Esophagus squamous epithelium (tissue), 5 donors: ENCODE measurements at places on chromosomes 3 and 15.

DNA sequence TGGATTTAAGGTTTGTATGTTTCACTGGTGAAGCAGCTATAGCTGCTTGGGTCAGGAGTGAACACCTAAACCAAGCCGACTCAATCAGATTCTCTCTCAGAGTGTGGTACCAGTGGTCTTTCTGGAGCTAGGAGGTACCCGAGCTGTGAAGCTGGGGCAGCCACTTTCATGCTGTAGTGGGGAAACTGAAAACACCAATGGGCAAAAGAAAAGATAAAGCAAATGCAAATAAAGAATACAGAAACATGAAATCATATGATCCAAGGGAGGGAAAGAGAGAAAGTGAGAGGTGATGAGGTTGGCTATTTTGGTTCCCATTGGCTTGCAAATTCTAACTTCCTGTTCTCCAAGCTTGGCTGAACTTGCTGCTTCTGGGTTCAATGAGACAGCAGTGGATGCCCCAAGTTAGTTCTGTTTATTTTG lies 212.3 kb upstream of the CFAP20DC start:
- DNase-seq = no peak

DNA sequence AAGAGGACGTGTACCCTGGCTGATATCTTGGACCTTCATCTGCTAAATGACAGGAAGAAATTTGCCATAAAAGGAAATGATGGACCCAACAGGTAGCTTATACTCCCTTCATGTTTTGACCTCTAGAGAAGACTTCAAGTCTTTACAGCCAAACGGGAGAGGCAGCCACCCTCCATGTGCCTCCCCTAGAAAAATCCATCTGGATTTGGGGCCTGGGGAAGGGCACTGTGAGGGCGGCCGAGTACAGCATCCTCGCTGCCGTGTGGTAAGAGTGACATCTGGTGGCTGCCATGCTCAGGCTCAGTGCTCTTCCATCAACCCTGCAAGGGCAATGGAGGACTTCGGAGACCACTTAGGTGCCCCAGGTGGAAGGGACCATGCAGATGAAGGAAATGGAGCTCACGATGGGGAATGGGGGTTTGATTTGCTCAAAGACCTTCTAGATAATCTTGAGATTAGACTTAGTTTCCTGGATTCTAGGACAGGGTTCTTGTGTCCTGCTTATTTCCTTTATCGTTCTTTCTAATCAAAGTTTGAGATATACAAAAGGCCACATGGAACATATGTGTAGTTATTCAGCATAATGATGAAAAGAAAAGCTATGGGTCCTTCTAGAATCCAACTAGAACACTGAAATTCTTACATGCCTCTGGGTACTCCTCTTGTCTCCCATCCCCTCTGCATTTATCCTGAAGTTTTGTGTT lies 44.4 kb downstream of the AQP9 start:
- no peak for DNase-seq

DNA sequence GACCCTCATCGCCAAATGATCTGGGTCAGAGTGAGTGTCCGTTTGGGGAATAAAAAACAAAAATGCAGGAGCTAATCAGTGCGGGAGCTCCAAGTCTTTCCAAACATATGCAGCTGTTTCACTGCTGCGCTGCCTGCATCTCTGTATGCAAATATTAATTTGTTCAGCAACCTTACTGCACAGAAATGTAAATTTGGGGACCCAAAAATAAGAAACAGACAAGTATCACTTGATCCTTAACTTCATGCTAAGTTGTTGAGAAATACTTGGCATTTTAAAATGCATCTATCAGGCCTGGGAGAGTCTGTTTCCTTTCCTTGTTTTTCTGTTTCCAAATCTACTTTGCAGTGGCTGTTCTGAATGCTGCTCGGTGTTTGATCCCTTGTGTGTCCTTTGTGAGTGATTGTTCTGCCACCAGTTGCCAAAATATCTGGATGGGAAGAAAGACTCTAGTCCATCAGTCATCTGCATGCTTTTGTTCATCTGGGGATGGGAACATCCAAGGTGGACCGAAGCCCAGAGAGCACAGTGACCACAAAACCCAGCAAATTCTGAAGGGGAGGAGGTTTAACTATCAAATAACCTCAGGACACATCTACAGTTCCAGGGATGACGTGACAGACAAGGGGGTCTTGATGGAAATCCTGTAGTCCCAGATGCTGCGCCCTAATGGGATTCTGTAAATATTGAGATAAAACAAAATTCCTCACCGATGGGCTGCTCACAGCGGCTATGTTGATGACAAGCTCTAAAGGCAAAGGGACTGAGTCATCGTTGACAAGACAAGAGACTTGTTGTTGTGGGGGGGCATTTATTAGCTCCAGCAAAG lies 199.5 kb upstream of the WNT5A start:
- no peak for DNase-seq

- DNase-seq = no peak
Observed at GRCh38 chr3:11705049-11705448, 61.3 kb upstream of the VGLL4 start.

DNA sequence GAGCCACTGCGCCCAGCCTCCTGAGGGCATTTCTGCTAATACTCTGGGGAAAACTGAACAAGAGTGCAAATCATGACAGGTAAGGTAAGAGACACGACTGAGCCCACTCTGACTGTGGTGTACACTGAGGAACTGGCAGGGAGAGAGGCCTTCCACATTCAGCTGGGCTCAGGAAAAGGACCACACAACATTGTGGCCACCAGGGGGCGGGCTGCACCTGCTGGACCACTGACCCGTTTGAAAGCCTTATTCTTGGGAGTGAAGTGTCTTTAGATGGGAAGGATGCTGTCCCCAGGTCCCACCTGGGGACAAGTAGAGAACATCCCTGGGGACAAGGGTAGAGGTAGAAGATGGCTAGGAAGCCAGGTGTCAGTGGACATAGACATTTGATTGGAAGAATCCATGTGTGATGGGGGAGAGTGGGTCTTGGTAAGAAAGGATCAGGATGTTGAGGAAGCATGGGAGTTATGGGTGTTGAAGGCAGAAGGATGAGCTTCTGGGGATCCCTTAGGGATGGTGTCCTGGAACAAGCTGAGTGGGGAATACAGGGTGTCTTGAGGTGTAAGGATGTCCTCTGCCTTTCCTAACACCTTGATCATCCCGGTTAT lies 6.2 kb upstream of the CTDSPL start:
- DNase-seq = peak; percentile 10

GRCh38 chr3:16343101-16343500 lies 78.1 kb downstream of the OXNAD1 start:
- DNase-seq = no peak

GRCh38 chr3:166270429-166270828 lies 433.2 kb upstream of the BCHE start:
- DNase-seq = no peak

DNA sequence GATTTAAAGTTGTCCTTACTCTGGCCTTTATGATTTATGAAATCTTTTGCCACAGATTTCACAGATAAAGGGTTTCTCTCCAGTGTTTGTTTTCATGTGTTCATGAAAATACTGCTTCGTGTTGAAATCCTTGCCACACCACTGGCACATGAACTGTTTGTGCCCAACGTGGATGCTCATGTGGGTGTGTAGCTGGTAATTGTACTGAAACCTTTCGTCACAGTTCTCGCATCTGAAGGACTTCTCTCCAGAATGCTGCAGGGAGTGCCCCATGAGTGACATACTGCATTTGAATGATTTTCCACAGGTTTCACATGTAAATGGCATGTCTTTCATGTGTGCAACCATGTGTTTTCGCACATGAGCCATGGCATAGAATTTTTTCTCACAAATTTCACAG lies 111.9 kb downstream of the DOCK3 start:
- DNase-seq = no peak

DNA sequence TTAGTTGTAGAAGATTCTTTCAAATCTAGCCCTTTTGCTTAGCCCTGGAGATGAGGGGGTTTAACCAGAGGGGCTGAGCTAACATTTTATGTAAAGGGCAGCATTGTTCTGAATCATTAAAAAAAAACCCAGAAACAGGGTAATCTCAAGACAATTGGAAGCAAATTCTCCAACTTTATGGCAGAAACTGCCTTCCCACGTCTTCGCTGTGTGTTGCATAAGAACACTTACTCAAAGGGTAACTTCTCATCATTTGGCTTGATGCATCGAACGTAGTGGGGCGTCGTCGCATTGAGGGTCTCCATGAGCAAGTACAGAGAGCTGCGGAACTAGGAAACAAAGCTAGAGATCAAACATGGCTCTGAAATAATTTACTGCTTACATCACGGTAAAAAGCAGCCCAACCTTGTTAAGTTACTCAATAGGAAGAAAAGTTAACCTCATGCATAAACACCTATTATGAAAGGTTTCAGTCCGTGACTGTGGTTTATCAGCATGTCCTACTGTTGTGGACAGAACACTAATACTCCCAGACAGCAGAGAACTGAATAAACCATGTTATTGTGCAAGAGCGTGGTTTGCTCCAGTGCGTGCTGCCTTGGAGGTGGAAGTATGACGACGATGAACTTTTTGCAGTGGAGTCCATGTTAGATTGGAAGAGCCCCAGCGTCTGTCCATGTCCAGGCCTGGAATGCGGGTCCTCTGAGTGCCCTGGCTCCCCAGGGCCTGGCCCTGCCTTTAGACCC lies 48.7 kb downstream of the MYO5C start:
- no peak for DNase-seq

- no peak for DNase-seq
Observed at GRCh38 chr15:98906712-98907083, 100.9 kb downstream of the PGPEP1L start.

DNA sequence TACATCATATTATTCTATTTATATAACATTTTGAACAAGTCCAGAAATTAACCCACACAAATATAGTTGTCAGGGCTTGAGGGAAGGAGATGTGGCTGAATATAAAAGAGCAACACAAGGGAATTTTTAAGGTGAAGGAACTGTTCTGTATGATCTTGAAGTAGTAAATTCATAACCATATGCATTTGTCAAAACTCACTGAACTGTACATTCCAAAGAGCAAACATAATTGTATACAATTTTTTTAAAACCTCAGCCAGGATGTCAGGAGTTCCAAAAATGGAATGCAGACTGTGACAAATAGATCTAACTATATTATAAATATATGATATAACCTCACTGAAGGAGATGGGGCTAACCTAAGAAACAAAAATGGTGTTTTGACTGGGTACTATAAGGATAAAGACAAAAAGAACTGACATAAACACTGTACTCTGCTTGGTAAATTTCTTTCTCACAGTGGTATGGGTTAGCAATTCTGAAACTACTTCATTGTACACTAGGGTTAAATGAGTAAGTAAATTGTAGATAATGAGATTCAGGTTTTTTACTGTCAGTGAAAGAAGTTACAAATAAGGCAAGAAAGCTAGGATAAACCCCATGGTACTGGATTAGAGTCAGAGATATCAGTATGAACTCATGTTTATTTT lies 14.4 kb downstream of the GOLGB1 start:
- no peak for DNase-seq

GRCh38 chr15:78641749-78642275 lies 802 bp upstream of the CHRNB4 start:
- no peak for DNase-seq

DNA sequence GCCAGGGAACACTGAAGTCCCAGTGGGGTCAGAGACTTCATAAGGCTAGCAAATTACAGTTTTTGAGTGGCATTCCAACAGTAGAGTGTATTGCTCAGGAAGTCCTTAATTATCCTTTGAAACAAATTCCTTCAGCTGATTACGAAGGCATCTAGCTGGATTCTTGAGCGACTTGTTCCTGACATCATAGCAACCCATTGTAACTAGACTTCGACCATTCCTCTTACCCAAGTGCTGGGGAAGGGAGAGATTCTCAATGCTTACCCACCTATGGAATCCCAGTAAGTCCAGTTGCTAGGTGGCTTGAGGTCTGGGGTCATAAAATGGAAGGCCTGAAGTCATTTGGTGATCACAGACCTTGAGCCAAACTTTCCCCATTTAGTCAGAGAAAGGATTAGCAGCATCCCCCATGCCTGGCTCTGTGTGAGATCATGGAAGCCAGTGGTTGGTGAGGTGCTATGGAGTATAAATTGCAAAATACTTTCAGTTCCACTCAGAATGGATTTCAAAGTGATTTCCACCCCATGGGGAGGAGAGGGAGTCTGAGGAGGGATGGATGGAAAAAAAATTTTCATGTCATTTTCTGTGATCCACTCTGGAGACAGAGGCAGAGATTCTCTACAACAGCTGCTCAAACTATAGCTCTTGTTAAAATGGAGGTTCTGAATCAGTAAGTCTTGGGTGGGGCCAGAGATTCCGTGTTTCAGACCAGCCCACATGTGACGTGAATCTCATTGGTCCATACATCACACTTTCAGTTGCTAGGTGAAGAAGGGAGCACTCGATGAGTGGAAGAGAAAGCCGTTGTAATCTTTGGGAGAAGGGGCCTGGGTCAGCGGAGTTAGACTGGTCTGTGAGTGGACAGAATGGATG lies 45.7 kb downstream of the CD86 start:
- DNase-seq = no peak

DNA sequence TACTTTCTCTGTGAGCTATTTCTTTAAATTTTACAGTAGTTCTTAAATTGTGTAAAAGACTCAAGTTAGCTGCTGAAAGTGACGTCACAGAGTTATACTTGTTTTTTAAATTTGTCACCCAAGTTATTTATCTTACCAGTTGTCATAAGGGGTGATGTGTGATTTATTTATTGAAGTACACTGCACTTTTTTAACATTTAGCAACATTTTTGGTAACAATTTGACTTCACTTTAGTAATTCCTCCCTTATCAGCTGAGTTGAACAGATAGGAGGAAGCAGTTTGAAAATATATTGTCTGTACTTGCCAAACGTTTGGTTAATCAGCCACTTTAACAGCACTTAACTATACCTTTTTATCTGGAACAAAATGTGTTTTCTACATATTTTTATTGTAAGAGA lies 3.8 kb downstream of the STT3B start:
- DNase-seq = no peak
